Kidney tubule cell (primary cell): ENCODE measurements at places on chromosomes 16 and 17.
A peak's percentile ranks its signal among the peaks of the same experiment; 100 is the strongest.

- DNase-seq, result no peak
Observed at GRCh38 chr17:81084680-81085419, 49.9 kb downstream of the BAIAP2 start.

- no peak for DNase-seq
Observed at GRCh38 chr17:46817151-46817900, 1.2 kb downstream of the WNT3 start.

DNA sequence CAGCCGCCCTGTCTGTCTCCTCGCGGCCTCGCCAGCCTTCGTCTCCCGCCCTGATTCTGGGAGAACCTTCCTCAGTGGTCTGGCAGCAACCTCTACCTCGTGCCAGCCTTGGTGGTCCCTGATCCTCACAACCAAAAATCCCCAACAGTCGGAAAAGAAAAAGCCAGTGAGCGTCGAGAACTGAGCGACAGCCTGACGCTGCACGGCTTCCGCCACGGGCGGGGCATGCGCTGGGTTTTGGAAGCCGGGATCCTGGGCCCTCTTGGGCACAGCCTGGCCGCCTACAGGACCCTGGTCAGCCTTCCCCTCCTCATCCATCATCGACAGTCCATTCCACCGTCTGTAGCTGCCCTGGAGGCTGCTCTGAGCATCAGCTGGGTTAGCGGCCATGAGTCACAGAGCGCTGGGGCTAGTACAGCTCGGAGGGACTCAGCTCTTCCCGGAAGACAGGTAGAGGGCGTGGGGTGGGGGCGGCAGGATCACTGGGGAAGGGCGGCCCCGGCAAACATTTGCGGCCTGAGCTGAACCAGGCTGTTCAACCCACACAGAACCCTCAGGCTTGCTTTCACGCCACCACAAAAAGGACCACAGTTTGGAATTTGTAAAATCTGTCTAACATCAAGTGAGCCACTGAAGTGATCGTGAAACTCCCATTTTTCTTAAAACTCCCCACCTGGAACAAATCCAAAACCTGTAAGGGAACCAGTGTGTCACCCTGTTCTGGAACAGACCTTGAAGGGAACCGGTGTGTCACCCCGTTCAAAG, 55.4 kb upstream of the DOC2B start:
- no peak for DNase-seq

DNA sequence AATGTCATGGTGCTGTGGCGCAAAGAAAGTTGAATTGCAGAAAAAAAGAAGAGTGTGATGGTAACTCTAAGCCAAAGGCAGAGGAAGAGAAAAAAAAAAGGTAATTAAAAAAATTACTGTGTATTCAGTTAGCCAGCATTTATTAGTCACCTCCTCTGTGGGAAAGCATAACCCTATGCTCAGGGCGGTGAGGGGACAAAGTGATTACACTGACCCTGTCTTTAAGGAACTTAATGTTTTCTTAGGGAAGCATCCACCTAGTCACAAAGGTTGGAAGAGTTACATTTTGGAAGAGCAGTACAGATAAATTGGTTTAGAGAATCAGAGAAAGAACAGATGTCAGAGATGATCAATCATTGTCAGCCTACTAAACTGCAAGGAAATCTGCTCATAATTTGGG, 410.3 kb downstream of the CDH11 start:
- DNase-seq, result no peak

- peak; percentile 95 for DNase-seq
Observed at GRCh38 chr17:70405492-70406220, 236.3 kb downstream of the KCNJ2 start.

DNA sequence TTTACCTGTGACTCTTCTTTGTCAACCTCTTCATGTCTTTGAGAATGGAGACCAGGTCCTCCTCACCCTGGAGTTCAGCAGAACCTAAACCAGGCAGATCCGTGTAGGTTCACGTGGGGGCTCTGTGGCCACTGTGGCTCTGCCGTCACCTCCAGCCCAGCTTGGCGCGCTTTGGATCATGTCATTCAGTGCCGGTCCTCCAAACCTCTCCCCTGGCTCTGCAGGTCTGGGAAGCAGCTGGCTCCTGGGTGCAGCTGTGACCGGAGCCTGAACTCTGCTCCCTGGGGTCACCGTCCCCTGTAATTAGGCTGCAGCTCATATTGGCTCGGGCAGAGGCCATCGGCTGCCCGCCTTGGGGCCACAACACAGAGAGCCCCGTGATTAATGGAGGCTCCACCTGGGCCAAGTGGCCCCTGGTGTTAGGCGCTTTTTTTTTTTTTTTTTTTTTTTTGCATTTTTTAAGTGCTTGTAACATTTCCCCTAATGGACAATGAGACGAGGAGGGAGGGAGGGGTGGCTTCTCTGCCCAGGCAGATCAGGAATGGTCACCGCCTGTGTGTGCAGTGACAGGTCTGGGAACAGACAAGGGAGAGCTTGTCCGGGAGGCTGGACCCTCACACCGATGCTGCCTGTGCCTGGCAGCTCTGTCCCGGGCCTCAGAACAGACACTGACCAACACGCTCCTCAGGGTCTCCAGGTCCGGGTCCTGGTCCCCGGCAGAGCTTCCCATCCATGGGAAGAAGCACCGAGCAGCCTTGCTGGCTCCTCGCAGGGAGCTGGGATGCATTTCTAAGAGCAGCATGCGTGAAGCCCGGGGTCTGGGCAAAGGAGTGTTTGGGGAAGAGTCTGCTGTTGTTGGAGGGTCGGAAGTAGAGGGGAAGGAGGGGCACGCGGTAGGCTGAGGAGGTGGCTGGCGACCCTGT, 247.9 kb downstream of the SEC14L1 start:
- no peak for DNase-seq

DNA sequence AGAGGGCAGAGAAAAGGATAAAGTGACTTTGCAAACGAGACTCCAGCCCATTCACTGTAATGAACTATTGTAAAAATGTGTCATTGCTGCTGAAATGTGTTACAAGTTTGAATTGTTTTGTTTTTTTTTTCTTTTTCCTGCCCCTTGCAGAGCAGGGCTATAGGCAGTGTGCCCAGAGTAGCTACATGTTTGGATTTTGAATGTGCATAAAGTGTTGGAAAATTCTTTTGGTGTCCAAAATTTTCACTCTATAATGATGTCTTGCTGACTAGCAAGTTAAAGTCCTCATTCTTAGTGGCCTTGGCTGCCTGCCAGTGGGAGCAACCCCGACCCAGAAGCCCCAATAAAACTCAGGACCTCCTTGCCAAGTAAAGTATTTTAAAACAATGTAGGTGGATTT, 66.5 kb downstream of the IGF2BP1 start:
- DNase-seq, result no peak

DNA sequence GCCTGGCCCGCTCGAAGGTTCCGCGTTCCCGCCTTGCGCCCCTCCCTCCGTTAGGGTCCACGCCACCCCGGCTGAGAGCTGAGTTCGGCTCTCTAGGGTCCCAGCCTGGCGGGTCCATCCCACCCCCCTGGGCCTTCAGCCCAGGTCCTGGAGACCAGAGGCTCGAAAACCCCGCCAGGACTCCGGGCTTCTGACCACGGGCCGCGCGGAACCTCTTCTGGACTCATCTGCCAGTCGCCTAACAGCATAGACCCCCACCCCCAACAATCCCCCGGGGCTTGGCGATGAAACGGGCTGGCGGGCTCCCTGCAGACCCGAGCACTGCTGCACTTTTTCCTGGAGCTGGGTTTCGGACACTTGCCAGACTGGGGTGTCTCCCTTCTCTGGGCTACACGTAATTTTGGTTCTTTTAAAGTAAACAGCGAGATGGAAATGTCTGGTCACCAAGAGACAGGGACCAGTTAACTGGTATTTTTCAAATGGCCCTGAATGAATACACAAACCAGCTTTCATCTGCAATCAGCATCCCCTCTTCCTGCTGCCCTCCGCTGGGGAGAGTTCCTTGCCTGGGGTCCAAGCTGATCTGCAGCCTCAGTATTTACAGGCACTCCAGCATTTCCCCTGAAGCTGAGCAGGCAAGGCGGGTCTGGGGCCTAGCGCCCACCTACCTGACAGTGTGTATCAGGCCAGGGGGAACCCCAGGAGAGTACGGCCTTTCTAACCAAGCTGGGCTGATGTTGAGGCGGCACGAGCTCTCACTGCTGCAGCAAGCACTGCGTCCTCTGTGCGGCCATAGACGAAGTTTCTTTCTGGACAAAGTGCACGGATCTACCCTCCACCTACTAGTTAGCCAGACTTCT, 639 bp upstream of the TRIM65 start:
- no peak for DNase-seq

GRCh38 chr16:10640934-10641333, 53.8 kb downstream of the TEKT5 start:
- no peak for DNase-seq

DNA sequence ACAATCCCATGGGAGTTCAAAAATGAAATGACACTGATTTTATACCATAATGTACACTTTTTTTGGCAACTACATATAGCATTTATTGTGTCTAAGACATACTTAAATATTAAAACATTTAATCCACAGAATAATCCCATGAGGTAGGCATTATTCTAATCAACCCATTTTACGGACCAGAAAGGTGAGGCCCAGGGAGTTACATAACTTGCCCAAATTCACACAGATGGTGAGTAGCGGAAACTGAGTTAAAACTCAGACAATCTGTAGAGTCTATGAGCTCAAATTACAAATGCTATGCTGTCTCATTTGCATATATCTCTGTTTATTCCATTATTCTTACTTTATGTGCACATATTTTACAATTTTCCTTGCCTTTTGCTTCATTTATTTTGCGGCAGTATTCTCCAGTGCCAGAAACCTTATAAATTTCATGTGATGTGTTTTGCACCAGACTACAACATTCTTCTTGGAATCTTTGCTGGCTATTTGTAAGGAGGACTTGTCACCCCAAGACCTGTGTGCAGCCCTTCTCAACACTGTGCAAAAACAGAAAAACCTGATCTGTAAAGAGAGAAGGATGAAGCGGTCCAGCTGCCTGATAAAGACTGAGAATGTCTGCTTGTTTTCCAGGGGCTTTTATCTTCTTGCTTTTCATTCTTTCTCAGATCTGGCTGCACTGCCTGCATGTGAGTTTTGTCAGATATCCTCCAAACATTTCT, 2.3 kb upstream of the ABCA9 start:
- DNase-seq, result no peak

- no peak for DNase-seq
Observed at GRCh38 chr17:45366691-45367090, 49.9 kb upstream of the MAP3K14 start.

DNA sequence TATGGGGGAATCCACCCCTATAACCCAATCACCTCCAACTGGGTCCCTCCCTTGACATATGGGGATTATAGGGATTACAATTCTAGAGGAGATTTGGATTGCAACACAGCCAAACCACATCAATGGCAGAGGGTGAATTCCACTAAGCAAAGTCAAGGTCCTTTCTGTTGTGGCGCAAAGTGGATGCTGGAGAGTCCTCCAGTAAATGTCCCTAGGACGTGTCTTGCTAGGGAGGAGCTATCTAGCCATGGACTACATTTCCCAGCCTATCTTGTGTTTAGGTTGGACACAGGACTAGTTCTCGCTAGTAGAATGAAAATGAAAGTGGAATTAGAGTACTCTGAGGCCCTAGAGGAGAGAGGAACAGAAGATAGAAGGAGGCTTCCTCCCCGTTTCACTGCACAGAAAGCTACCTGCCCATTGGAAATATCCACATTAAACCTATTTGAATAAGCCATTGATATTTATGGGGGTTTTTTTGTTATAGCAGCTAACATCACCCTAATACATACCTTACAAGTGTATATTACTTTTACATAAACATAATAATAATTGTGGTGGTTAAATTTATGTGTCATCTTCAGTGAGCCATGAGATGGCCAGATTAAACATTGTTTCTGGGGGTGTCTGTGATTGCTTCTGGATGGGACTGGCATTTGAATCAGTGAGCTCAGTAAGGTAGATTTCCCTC, 56.7 kb upstream of the ERCC4 start:
- no peak for DNase-seq

- DNase-seq, result peak; percentile 22
Observed at GRCh38 chr17:15289285-15290183, 24.4 kb upstream of the PMP22 start.

GRCh38 chr17:1591474-1592090, 29.0 kb upstream of the PITPNA start:
- no peak for DNase-seq

DNA sequence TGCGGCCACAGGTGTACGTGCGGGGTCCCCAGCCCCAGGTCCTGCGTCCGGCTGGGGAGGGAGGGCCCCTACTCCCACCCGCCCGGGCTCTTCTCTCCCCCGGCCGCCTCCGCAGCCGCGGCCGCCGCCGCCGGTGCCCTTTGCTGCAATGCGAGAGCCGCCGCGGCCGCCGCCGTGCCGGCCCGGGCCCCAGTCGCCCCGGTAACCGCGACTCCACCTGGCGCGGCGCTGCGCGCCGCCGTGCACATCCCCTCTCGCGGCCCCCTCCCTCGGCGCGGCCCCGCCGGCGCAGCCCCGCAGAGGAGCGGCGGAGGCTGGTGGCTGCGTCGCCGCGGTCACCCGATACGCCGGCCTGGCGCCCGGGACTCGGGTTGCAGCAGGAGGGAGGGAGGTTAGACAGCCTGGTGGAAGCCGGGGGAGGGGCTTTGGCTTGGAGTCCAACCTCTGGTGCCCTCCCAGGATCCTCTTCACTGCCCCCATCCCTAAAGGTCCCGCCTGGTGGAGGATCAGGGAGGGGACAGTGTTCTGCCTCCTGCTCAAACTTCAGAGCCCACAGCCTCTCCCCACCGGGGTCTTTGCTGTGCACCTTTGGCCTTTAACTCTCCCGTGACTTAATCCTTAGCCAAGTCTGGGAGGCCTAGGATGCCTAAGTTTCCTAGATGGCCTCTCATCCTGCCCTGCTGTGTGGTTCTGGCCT, 32.9 kb downstream of the SRCIN1 start:
- DNase-seq, result no peak

DNA sequence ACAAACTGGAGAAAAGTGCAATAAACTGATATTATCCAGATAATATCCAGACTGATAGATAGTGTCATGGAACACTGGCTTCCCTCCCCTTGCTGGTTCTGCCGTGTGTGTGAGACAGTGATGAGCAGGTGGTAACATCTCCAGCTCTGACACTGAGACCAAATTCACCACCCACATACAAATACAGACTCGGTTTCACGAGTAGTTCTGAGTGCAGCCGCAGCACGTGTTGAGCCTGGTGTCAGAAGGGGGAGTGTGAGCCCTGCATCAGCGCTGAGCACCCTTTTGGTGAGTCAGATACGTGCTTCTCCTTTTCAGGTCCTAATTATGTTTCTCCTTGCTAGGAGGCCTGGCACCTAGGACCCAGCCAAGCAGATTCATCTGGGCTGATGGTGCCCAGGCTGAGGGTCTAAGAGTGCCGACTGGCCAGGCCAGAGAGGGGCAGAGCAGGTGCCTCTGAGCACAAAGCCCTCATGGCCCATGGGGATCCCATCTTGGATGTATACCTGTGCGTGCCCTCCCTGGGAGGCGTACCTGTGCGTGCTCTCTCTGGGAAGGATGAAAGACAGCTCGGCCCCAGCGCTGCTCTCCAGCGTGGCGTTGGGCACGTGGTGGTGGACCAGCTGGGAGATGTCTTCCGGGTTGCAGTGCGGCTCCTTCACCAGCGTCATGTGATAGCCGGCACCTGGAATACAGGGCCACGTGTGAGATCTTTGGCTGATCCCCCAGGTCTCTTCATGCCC, 27.3 kb upstream of the RNPS1 start:
- no peak for DNase-seq
